Adipocyte (in vitro differentiated cells): ENCODE measurements at places on chromosomes 12 and 14.

- no peak for DNase-seq
Observed at GRCh38 chr12:131266591-131267467, 313.1 kb downstream of the ADGRD1 start.

GRCh38 chr12:52175371-52176350, 16.2 kb downstream of the KRT80 start:
- no peak for DNase-seq

DNA sequence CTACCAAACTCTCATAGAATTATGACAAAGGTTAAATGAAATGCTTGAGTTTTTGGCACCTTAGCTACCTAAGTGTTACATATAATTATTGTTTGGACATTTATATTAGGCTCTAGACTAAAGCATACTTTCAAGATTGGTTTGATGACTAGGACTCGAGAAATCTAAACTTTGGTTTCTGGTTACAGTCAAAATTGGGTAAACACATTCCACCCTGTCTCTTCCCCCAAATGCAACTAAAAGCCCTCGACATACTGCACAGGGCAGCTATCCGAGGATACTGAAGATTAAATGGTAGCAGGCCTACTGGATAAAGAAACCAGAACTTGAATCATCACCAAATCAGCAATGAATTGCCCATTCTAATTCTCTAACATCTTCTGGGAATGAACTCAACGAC, 369.1 kb downstream of the PRKD1 start:
- DNase-seq = peak; percentile 69

DNA sequence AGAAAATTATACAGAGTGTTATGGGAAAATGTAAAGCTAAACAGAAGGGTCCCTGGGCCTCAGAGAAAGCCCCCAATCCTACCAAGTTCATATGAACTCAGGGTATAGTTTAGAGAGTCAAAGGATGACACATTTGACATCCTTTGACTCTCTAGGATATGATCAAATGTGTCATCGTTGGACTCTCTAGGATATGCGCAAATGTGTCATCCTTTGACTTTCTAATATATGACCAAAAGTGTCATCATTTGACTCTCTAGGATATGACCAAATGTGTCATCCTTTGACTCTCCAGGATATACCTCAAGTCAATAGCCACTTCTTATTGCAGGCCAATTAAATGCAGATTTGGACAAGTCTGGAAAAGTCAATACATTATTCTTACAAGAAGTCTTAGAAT, 204.8 kb upstream of the IGF1 start:
- no peak for DNase-seq

- DNase-seq = no peak
Observed at GRCh38 chr12:27060740-27061139, 21.6 kb downstream of the C12orf71 start.

- no peak for DNase-seq
Observed at GRCh38 chr14:102236026-102236425, 68.9 kb downstream of the MOK start.

- peak; percentile 81 for DNase-seq
Observed at GRCh38 chr14:92625213-92625612, 111.6 kb downstream of the RIN3 start.

DNA sequence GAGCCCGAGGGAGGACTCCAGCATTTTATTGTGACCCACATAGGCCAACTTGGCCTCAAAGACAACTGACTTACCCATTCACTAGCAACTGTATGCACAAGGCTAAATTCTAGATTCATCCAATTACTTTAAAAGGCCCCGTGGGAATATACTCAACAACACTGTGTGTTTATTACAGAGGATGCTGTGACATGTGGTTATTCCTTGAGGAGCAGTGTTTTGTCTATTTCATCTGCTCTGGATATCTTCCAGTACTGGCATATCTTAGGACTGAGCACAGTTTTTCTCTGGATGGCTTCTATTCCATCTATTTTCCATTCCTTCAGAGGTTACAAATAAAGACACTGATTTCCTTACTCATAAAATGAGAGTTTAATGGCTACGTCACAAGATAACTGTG, 87.2 kb upstream of the KRAS start:
- no peak for DNase-seq

DNA sequence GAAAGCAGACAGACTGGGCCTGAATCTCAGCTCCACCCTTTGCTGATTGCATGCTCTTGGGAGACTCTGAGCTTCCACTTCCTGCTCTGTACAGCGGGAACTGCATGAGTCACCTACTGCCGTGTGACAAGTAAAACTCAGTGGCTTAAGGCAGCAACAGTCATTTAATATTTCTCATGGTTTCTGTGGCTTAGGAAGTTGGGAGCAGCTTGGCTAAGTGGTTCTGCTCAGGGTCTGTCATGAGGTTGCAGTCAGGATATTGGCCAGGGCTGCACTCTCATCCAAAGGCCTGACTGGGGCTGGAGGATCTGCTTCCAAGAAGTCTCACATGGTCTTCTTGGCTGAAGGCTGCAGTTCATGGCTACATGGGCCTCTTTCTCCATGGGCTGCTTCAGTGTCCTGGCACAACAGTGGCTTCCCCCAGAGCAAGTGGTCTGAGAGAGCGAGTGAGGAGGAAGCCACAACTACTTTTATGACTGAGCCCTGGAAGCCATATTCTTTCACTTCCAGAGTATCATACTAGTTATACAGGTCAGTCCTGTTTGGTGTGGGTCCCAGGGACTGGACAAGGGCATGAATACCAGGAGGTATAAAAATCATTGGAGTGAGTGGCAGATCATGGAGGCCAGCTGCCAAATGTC, 49.7 kb downstream of the FAM222A start:
- peak; percentile 3 for DNase-seq

DNA sequence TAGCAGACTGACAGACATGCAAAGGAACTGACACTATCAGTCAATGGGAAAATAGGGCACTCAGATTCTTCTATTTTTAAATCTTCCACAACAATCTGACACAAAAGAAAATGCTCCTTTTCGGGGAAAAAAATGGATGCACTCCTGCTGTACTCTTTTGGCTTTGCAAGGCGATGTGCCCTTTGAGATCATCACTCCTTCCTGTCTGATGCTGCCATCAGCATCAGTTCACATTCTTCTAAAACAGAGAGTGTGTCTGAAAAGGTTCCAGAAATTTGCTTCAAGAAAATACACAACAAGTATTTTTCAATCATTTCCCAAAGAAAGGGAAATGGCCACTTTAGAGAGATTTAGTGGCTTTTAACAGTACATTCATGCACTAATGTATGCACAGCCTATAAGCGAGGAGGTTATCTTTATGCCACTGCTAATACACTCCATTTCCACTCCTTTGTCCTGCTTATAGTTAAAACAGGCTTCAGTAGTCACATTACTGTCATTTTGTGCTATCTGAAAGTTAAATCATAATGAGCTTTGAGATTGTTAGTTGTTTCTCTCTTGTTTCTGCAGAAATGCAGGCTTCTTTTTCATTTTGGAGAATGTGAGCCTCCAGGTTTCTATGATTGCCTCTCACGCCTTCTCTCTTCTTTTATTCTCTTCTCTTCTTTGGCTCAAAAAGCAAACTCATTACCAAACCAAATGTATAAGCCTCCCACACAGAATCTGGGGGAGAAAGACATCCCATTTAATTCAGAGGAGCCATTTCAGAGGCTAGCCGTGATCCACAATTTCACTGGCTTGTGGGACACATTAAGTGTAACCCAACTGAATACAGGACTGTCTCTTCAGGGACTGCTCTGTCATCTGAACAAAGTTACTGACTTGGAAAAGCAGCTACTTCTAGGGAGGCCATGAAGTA, 110.9 kb upstream of the CCDC196 start:
- DNase-seq = no peak

GRCh38 chr14:90755661-90756304, 60.4 kb downstream of the TTC7B start:
- no peak for DNase-seq

GRCh38 chr12:46515829-46516228, 143.3 kb upstream of the SLC38A2 start:
- no peak for DNase-seq

GRCh38 chr12:38890102-38890855, 15.1 kb downstream of the CPNE8 start:
- no peak for DNase-seq

DNA sequence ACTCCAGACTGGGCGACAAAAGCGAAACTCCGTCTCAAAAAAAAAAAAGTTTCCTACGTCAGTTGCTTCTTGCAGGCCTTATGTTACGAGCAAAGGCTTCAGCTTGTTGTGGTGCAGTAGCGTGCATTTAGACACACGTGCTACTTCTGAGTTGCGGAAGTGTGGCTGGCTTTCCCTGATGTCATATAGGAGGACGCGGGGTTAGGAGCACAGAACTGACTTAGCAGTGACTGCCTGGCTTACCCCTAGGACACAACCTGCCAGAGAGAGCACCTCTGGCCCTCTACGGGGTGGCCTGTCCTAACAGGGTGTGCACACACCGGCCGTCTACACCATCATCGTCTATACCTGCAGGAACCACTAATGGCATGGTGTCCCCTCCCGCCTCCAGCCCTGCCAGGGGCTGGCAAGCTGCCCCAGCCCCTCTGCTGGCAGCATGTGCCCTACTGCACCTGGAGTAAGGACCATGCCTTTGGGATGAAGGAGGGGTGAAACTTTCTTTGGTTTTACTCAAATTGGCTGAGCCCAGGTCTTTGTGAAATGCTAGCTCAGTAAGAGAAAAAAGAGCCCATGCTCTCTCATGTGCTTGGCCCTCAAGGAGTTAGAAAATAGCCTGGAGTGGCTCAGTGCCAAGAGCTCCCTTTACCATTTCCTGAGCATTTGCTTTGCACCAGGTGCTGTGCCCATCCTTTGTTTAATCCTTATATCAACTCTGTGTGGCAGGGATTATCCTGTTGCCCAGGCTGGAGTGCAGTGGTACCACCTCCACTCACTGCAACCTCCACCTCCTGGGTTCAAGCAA, 1.7 kb upstream of the GPR68 start:
- no peak for DNase-seq
